ENCODE measurements at places on chromosomes 5 and 9.

DNA sequence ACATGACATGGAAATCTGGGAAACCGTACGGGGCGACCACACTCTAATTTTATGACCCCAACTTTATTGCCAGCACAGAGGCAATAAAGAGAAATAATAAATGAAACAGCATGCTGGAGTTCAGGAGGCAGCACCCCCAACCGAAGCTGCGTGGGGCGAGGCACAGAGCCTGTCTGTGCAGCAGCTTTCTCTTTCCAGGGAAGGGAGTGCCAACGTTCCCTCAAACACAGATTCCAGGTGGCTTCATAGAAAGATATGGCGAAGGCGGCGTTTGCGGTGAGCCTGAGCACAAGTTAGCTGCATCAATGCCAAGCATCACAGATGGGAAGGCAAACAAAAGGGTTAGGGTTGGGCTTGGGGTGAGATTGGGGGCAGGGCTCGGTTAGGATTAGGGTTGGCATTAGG is 114.8 kb downstream of the HSD17B3 start:
- DNase-seq, result no peak

DNA sequence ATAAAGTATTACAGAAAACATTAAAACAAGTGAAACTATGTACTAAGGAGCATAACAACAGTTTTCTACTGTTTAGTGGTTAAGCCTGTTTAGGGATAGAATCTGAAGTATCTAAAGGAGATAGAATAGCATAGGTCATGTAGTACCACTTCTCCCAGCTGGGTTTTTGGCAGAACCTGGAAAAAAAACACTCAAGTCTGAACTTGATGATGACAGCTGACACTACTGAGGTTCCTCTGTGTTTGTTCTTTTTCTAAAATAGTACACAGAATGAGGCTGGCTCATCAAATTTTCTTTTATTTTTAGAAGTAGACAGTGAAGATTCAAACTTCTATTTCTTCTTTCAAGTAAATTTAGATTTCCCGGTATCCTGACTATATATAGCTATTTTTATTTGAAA is 203.8 kb upstream of the ACO1 start:
- no peak for DNase-seq

DNA sequence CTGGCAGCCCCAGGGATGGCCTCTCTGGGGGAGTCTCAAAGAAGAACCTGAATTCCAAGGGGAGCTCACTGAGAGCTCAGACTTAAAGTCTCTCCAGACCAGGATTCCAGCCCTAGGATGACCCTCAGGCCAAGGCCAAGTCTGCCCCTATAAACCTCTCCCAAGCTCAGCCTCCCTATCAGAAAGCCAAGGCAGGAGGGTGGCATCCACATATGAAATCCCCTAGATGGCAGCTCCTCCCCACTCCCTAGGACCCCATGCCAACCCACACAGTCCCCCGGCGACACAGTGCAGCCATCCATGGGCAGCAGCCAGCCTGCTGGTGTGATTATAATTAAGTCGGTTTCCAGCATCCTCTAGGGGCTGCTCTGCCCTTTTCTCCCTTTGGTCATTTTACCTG is 269.9 kb downstream of the CDK5RAP2 start:
- DNase-seq, result no peak

DNA sequence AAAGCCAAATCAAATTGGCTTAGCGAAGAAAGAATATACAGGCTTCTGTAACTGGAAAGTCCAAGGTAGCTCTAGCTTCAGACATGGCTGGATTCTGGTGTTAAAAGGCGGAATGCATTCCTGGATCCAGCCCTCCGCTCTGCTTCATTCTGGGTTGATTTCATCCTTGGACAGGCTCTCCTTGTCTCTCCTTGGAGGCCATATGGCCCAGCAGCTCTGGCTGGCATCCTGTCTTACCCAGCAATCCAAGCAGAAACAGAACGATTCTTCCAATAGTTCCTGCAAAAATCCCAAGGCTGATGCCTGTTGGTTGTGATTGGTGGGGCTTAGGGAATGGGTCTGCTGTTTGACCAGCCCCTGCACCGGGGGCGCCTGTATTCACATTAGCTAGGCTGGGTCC is 37.0 kb upstream of the SAP30L start:
- DNase-seq, result no peak

DNA sequence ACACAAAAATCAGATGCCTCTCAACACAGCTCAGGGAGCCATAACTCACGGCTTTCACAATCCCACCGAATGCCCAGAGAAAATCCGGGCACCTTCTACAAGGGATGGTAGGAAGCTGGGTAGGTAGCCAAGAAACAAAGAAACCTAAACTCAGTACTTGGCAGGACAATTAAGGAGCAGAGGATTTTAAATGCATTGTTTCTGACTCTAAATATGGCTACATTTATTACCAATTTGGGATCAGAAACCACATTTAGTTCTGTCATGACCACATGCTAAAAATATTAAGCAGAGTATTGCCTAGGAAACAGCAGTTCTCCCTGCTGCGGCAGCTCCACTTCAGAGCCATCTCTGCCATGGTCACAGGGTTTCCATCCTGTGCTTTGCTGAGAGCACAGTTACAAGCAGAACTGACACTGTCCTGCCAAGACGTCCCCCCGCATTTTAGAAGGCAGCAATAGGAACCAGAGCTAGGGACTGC is 57.5 kb downstream of the SIL1 start:
- DNase-seq, result no peak
